ENCODE measurements at places on chromosomes 2 and 18.

DNA sequence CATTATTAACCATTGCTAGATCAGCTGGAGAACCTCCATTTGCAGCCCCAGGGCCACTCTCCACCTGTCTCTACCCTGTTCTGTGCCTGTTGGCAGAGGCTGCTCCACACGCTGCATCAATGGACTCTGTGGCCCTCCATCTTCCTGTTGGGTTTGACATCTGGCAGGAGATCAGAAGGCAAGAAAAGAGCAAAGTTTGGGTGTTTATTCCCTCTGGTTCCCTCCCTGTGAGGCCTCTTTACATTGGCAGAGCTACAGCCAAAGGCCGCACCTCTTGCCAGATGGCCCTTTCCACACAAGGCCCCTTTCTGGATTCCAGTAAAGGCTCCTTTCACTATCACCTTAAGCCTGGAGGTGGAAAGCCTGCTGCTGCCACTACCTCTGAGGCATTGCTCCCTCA lies 110.9 kb upstream of the RND3 start:
- no peak for DNase-seq

DNA sequence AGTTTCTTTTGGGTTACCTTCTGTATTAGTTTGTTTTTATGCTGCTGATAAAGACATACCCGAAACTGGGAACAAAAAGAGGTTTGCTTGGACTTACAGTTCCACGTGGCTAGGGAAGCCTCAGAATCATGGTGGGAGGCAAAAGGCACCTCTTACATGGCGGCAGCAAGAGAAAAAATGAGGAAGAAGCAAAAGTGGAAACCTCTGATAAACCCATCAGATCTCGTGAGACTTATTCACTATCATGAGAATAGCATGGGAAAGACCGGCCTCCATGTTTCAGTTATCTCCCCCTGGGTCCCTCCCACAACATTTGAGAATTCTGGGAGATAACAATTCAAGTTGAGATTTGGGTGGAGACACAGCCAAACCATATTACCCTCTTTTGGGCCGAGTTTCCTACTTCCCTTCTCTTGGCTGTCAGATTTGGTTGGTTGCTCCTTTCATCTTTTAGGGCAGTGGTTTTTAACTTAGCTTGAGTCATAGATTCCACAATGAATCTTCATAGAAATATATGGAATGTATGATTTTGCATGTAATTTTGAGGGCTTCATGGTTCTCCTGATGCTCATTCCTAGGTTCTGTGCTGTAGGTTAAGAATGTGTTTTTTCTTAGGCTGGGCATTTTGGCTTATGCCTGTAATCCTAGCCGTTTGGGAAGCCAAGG lies 44.2 kb downstream of the CEP192 start:
- no peak for DNase-seq

DNA sequence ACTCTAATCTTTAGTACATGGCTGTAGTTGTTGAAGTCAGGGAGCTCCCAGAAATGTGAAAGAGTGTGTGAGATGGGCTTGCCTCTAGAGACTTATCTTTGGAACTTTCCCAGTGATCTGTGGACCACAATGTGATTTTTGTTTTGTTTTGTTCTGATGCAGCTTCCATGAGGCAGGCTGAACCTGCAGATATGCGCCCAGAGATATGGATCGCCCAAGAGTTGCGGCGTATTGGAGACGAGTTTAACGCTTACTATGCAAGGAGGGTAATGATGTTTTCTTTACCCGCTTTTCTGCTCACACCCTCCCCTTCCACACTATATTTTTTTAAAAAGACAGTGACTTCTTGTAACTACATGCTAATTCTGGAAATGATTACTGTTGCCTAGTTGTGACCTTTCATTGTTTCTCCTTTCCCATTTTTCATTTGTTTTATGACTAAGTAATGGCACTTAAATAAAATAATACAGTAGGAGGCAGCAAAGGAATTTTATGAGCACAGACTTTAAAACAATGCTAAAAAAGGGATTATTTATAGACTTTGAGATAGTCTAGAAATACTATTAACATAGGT lies 29.3 kb downstream of the BCL2L11 start:
- no peak for DNase-seq

GRCh38 chr2:122077771-122078170 lies 322.3 kb downstream of the TSN start:
- DNase-seq, result no peak

DNA sequence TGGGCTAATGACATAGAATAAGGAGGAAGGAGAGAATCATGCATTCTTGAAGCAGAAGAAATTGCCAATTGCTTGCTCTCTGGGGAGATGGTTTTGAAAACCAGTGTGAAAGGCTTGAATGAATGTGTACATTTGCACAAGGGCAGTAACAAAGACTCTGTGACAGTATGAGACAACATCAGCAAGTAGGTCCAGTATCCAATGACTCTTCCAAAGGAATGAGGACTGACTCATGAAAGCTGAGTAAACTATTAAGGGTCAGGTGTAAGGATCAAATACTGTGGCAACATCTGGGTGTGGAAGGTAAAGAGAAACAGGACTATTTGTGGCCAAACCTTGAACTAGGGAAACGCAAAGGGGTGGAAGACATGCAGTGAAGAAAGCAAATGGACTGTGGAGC lies 886.0 kb upstream of the CHAC2 start:
- no peak for DNase-seq

GRCh38 chr18:59514203-59514602 lies 155.1 kb upstream of the LMAN1 start:
- DNase-seq, result no peak

Measured in NCI-H748 treated with DMSO at 0.1 percent for 48 hours (cell line).